ENCODE measurements at places on chromosomes 4 and X. TPM values are rescaled to one million over a fixed set of nuclear protein-coding genes. Genes with fewer than 3 reads are reported as not detected.

The SMARCA1 gene
- 24.4 TPM for polyA plus RNA-seq

The CXorf38 gene
- polyA plus RNA-seq, result 5.2 TPM

The SLC38A5 gene
- 20.7 TPM for polyA plus RNA-seq

The SYNPO2 gene
- polyA plus RNA-seq, result 2.4 TPM

The NXF2 gene
- 0.40 TPM for polyA plus RNA-seq

The CWH43 gene
- polyA plus RNA-seq, result not detected

The ASB9 gene
- not detected for polyA plus RNA-seq

The STBD1 gene
- polyA plus RNA-seq, result 1.5 TPM

The HTATSF1 gene
- polyA plus RNA-seq, result 80.8 TPM

DNA sequence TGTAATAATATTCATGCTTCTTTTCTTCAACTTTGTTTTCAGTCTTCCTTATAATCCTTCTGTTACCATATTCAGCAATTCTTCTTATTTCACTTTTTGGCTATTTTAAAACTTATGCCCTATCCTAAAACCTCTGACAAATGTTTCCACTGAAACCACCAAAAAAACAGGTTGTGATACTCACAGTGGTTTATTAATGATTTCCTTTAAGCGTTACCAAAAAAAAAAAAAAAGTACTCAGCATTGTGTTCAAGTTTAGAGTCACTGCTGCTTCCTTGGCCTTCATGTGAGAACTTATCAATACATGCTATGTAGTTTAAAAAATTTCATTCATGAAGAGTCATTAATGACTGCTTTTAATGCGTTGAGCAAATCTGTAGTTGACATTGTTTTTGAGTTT lies 35.4 kb upstream of the UGT2A3 start:
- no peak for DNase-seq

GRCh38 chr4:70759627-70760026 lies 37.9 kb downstream of the RUFY3 start:
- no peak for DNase-seq

- no peak for DNase-seq
These were observed 266.1 kb upstream of the GPC4 start for GRCh38 chrX:133681421-133681820.

DNA sequence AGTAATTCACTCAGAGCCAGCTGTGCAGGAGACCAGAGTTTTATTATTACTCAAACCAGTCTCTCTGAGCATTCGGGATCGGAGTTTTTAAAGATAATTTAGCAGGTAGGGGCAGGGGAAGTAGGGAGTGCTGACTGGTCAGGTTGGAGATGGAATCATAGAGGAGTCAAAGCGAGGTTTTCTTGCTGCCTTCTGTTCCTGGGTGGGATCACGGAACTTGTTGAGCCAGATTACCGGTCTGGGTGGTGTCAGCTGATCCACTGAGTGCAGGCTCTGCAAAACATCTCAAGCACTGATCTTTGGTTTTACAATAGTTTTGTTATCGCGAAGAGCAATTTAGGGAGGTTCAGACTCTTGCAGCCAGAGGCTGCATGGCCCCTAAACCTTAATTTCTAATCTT lies 63.6 kb downstream of the TRIM2 start:
- no peak for DNase-seq

- DNase-seq, result no peak
These were observed 335.0 kb downstream of the BMPR1B start for GRCh38 chr4:95092766-95093165.

DNA sequence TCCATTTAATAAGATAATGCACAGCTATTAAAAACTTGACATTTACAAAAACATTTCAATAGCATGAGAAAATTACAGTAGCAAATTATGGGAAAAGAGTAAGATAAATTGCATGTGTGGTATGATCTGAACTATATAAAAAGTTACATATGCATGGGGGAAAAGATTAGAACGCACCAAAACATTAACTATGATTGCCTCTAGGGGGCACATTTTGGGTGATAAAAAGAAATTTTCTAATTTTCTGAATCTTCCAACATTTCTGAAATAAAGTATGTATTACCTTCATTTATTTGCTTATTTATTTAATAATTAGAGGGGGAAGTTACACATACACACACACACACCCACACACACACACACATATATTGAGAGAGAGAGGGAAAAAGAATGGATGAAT lies 19.6 kb upstream of the KDM5C start:
- no peak for DNase-seq

GRCh38 chrX:19746919-19747651 lies 140.3 kb downstream of the SH3KBP1 start:
- peak; percentile 26 for DNase-seq

GRCh38 chr4:75004755-75005668 lies 72.1 kb downstream of the PARM1 start:
- no peak for DNase-seq

DNA sequence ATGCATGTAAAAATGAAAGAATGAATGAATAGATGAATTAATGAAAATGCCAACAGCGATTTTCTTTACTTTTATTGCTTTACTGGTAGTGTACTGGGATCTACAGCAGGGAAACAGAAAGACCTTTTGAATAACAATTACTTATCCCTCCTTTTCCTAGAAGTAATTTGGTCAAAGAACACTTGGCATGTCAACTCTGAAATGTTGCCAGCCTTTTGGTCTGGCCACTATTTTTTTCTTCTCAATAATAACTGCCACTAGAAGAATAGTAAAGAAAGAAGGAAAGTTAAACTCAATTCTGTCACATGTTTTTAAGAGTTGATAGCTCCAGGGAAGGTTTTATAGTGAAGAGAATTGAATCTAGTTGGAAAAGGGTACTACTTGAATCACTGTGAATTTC lies 52.9 kb downstream of the EPHA5 start:
- no peak for DNase-seq

DNA sequence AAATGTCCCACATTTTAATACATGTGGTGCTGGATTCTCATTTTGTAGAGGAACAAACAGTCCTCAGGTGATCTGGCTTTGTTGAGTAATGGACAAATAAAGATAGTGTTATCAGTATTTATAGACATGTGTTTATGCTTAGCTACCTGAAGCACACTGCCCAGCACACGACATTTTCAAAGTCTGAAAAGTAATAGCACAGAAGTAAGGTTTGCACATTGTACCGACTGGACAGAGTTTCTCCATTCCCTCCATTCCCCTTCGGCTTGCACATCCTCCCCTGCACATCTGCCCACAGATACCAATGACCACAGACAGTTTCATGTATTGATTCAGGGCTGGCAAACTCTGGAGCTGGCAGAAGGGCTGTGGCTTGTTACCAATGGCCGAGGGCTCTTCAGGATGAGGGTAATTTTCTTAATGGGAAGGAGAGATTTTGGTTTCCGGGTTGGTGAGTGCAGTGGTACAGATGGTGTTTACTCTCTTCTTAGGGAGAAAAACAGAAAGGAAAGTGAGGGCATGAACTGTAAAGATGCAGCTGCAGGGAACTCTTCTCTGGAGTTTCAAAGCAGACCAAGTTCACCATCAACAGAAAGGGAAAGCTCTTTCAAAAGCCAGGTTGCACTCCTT lies 2.3 kb downstream of the GRPR start:
- no peak for DNase-seq

- no peak for DNase-seq
These were observed 68.2 kb downstream of the ZNF827 start for GRCh38 chr4:145870155-145871020.

DNA sequence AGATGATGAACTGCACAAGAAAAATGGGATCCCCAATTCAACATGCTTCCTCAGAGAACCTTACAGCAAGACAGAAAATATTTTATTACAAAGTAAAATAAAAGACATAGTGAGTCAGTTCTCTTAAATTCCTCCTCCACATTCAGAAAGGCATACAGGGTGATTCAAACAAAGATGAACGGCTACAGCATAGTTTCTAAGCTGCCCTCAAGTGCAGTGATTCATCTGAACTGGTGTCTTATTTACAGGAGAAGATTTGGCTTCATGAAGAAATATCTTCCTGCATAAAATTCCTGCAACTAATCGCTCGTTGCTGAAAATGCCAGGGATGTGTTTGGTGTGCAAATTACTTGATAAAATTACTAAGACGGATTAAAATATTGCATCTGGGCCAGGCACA lies 103.6 kb downstream of the PRKX start:
- no peak for DNase-seq

- no peak for DNase-seq
These were observed 155.9 kb upstream of the PJA1 start for GRCh38 chrX:69321006-69321655.

GRCh38 chr4:61571761-61572559 lies 371.8 kb downstream of the ADGRL3 start:
- no peak for DNase-seq

- peak; percentile 65 for DNase-seq
These were observed 49.7 kb upstream of the KLHL8 start for GRCh38 chr4:87270144-87270543.

DNA sequence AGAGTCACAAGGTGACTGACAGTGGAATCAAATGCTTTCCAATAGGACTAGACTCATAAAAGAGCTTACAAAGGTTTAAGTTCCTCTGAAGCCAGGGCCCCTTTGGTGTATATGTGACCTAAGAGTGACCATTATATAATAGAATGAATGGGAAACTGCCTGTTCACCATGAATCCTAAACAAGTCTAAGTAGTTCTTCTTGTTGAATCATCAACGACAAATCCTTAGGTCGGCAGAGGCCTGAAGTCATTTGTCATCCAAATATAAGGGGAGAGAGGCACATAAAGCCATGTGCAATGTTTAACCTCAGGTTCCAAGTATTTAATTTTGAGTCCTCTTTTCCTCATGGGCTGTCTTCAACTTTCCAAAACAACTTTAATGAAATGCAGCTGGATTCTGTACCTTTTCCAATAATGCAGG lies 122.4 kb downstream of the RASL11B start:
- DNase-seq, result no peak

DNA sequence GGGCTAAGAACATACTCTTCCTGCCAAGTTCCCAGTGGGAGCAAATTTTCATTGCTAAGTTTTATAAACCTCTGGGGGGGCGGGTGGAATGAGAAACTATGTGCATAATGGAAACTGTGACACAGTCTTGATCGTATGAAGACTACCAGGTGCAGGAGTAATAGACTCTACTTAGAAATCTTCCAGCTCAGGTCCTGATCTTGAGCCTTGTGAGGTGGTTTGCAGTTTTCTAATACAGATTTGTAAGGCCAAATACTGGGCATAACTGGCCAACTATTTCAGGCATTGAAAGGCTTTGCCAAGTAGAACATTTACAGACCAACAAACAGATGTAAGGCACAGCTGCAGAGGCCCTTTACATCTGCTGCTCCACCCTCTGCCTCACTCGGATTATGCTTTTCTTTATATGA lies 89.7 kb upstream of the CBR4 start:
- DNase-seq, result no peak

DNA sequence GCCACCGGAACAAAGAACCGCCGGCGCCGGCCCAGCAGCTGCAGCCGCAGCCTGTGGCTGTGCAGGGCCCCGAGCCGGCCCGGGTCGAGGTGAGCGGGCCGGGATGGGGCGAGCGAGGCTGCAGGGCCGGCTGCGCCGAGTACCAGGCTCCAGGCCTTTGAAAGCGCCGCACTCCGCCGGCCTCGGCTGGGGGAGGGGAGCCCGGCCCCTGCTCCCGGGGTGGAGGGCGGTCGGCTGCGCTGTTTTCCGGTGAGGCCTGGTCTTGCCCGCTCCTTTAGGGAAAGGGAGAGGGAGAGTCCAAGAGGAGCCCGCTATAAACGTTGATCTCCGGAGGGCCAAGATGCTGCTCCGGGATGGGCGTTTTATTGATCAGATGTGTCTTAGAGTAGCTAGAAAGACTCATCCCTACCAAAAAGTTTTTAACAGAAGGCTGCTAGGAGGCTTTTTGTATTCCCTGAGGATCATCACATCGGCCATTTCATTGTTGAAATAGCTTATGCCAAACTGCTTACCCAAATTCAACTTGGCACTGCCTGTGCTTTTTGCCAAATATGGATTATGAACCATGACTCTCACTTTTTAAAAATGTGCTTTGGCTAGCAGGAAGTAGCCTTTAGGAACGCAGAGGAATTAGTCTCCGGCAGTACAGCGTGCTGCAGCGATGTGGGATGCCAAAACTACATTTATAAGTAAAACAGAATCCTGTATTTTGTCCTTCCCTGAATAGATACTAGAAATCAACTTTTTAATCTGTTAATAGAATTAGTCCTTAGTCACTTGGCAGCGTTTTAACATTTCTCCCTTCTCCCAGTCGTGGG lies 760 bp downstream of the TMEM165 start:
- DNase-seq, result peak; percentile 73

- no peak for DNase-seq
These were observed 98.5 kb upstream of the INPP4B start for GRCh38 chr4:142944565-142944964.

GRCh38 chrX:47515941-47516665 lies 33.1 kb upstream of the ZNF41 start:
- DNase-seq, result no peak

- no peak for DNase-seq
These were observed 156.5 kb upstream of the ATP6AP2 start for GRCh38 chrX:40424259-40424658.

DNA sequence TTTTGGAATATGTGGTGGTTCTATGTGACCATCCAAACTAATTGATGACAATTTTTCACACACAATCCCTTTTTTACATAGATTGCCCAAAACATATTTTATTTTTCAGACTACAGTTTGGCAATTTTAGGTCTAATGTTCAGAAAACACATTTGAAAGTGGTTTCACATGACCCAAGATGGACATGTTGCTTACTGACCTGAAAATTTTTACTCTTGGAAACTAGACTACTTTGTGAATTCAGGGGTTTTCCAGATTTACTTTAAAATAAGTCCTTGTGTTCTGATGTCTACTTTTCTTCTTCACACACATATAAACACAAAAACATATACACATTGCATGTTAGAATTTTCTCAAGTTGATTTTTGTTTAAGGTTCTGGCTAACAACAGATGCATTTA lies 79.5 kb downstream of the HMGB2 start:
- no peak for DNase-seq
